ENCODE measurements at places on chromosomes 3 and 15. TPM values are rescaled to one million over a fixed set of nuclear protein-coding genes. Genes with fewer than 3 reads are reported as not detected.

Gene GNAT1
- not detected for total RNA-seq

Gene IMP3
- 40.8 TPM for total RNA-seq

Gene USP13
- total RNA-seq = 4.1 TPM

Gene TMEM40
- not detected for total RNA-seq

Gene CLDN1
- 0.18 TPM for total RNA-seq

Gene HESX1
- total RNA-seq = 0.65 TPM

Measured in smooth muscle cell of bladder (primary cell).